Dermis microvascular lymphatic vessel endothelial cell (primary cell): ENCODE measurements at places on chromosomes 13 and 19.

DNA sequence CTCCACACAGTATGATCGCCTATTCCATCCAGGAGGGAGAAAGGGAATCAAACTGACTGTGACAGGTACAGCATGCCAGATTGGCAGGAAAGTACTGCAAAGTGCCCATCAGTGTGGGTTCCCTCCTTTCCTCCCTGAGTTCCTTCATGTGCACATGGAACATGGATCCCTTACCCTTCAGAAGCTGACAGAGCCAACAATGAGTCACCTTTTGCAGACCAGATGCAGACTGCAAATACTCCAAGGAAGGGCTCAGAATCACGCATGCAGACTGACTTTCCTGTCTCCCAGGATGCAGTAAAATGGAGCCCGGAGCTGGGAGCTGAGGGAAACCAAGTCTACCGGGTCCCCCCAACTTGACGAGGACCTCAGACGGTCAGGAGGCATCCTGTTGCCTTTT, 41.8 kb downstream of the SACS start:
- no peak for DNase-seq

DNA sequence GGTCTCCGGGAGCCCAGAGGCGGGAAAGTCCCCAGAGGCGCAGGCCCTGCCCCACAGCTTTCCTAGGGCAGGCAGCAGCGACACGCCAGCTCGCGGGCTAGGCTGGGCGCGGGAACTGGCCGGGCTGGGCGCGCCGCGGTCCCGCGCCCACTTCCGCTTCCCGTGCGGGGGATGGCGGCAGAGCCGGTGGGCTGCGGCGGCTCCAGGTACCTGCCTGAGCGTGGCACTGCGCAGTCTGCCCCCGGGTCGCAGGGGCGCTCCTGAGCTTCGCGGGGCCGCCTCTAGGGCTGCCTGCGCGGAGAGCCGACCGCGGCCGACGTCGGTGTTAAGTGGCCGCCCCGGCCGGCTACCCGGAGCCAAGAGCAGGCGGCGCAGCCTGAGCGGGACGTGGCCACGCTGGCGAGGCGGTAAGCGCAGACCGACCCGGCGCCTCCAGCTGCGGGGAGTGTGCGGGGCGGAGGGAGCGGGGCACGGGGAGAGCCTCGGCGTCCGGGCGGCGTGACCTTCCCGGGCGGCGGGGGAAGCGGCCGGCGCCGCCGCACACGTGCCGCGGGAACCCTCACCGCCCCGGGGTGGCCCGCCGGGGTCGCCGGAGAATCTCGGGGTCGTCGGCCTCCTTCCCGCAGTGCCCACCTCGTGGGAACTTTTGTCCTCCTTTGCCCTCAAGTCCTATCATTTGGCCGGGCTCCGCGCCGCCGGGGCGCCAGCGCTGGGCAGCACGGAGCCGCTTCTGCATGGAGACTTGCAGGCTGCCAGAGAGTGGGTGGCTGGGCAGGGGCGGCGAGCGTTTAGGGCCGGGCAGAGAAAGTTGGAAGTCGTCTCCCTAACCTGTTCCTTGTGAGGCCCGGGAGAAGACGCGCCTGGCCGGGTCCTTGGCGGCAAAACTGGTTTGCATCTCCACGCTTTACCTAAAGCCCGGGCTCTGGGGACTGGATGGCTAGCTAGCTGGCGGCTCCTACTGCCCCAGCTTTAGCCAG, 31.4 kb upstream of the MPHOSPH8 start:
- DNase-seq: no peak

DNA sequence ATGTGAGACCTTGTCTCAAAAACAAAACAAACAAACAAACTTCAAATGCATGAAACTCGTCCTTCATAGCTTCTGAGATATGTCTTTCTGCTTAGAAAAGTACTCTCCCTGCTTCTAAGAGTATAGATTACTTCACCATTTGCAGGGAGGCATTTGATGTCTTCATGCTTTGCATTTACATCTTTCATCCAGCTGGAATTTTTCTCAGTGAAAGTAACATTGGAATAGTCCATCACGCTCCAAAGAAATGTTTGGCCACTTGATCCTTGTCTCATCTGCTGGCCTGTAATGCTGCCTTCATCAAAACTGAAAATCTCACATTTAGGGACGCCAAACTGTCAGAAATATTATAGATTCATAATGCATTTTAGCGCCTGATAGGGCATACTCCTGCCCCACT, 19.2 kb downstream of the PNMA8A start:
- no peak for DNase-seq

- DNase-seq: no peak
Observed at GRCh38 chr19:35908973-35909683, 1.0 kb upstream of the TYROBP start.

- DNase-seq: no peak
Observed at GRCh38 chr19:8731428-8732169, 10.2 kb downstream of the OR2Z1 start.

GRCh38 chr13:26457212-26457611, 100.3 kb upstream of the WASF3 start:
- DNase-seq: no peak

GRCh38 chr19:51491586-51491985, 10.0 kb downstream of the SIGLEC12 start:
- no peak for DNase-seq

DNA sequence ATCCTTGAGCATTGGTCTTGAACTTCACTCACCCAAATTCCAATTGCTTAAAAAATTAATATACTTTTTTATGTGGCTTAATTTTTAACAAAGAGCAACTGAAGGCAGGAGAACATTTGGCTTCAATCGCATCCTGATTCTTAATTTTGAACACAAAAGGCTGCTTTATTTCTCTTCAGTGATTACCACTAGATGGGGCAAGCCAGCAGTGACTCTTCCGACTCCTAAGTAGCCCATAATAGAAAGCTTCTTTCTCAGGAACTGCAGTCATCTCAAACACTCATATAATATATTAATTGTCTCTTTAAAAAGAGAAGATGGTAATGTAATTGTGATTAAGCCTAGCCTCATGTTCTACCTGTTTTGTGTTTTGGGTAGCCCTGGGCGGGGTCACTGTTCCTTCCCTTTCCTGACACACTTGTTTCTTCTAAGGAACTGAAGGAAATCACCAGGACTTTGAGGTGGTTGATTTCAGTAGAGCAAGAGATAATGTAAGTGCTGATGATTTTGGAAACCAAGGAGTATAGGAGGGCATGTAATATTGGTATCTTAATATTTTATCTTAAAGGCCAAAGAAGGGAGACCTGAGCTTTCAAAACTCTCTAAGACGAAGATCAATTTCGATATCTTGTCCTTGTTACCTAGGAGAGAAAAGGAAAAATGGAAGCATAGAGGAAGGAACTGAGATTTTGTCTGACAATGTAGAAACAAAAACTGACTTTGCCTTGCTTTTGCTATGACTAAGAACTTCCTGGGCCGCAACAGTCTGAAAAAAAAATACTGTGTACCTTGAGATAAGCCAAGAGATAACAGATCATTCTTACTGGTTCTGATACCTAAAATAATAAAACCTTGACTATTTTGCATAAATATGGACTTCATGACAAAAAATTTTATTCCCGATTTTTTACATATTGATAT, 73.1 kb downstream of the TNFSF13B start:
- peak; percentile 23 for DNase-seq

DNA sequence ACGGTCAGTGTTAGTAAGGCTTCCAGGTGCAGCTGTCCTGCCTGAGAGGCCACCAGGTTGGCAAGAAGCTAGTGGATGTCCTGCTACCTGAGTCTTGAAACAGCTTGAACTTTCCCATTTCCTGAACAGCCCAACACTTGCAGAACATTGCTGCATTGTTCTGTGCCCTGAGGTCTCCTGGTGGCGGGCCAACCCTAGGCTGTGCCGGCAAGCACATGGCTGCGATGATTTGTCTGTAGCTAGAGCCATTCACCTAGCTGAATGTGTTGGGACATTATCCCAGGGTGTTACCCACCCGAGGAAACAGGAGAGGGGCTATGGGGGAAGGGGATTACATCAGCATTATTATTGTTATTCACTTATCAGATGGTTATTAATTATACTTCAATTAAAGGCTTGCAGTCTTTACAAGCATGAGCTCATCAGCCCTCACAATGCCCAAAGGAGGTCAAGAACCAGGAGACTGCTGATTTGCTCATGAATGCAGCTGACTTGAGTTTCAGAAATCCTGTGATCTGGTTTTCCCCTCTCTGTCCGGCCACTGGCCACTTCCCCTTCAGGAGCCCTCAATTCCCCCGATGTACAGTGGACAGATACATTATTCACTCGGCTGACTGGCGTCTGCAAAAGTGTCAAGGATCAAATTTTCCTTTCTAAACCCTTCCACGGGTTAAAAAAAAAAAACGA, 187.6 kb upstream of the TSC22D1 start:
- DNase-seq: peak; percentile 40

- DNase-seq: no peak
Observed at GRCh38 chr13:69970520-69970919, 137.1 kb upstream of the ATXN8OS start.

DNA sequence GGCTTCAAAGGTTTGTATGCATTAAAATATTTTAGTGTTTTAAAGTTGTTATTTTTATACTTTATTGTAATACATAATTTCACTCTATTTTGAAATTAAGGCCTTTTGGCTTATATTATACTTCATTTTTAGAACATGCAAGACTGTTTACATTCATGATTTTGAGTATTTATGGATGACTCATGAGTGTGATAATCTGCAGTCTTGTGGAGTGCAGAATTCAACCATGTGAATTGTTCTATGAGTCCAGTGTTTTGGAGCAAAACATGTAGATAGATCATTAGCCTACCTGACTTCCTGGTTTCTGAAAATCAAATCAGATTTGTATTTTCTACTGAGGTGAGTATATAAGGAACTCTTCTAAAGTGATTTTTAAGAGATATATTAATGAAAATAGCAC, 241.8 kb downstream of the PCCA start:
- no peak for DNase-seq

GRCh38 chr19:18278521-18279265, 2.7 kb downstream of the JUND start:
- no peak for DNase-seq

GRCh38 chr19:8390617-8390981, 439 bp downstream of the RAB11B start:
- peak; percentile 87 for DNase-seq

- no peak for DNase-seq
Observed at GRCh38 chr13:40204246-40204645, 462.2 kb downstream of the FOXO1 start.

DNA sequence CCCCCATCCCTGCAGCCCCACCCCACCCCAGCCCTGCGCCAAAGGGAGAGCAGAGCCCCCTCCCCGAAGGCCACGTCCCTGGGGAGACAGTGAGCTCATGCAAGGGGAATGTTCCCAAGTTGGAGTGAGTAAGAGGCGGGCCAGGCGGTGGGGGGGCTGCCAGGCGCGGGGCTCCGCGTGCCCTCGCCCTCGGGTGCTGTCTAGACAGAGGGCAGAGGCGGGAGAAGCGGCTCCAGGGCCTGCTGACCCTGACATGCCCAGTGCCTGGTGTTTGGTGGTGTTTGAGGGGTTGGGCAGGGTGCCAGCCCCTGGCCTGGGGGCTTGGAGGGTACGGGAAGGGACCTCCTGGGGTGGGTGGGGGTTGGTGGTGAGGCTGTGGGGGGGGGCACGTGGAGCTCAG, 1.0 kb downstream of the FSTL3 start:
- DNase-seq: no peak

DNA sequence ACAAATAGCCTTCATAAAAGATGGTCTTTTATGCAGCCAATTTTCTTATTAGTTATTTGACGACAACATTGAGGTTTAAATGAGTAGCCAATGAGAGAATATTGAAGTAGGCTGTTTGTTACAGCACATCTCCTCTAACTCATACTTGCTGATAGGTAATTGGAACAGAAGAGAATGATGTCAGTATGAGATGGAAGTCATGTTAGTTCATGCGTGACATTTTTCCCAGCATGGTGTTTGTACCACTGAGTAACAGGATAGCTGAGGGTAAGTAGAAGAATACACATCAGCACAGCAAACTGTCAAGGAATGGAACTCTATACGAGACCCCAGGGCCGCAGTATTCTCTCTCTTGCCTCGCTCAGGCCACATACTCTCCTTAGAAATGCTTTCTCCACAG, 37.2 kb downstream of the COL4A2 start:
- no peak for DNase-seq

DNA sequence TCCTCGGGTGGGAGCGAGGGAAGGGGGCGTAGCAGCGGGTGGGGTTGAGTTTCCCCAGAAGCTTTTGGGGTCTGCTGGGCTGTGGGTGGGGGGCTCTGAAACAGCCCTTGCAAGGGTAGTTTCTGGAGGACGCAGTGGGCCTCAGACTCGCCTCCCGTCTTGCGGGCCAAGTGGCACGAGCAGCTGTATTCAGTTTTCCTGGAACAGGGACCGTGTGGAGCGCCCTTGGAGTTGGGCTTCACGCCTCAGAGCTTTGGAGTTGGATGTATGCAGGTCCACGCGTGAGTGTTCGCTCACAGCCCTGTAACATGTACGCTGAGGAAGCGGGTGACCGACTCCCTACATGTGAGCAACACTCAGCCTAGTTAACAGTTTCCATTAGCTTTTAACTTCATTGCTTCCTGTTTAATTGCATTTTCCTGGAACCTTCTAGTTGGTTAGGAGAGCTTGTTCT, 603 bp downstream of the TM9SF2 start:
- peak; percentile 53 for DNase-seq

GRCh38 chr13:73210218-73210883, 151.5 kb downstream of the KLF5 start:
- DNase-seq: no peak

GRCh38 chr19:5536337-5536894, 31.3 kb downstream of the TINCR start:
- no peak for DNase-seq

DNA sequence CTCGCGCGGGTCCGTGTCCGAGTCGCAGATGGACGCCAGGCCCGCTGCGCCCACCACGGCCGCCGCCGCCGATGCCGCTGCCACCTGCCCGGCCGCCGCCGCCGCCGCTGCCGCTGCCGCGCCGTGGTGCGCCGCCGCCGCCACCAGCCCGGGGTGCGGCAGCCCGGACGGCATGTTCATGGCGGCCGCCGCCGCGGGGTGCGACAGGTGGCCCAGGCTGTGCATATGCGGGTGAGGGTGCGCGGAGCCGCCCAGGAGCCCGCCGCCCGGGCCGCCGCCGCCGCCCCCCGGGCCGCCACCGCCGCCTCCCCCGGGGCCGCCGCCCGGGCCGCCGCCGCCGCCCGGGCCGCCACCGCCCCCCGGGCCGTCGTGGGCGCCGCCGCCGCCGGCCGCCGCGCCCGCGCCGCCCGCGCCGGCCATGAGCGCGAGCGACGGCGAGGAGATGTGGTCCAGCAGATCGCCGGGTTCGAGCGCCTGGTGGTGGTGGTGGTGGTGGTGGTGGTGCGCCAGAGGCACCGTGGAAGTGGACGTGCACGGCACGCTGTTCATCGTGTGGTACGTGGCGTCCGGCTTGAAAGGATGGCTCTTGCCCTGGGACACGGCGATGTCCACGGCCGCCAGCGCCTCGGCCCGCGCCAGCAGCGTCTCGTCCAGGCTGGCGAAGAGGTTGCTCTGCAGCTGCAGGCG, 1.3 kb downstream of the POU4F1 start:
- no peak for DNase-seq

DNA sequence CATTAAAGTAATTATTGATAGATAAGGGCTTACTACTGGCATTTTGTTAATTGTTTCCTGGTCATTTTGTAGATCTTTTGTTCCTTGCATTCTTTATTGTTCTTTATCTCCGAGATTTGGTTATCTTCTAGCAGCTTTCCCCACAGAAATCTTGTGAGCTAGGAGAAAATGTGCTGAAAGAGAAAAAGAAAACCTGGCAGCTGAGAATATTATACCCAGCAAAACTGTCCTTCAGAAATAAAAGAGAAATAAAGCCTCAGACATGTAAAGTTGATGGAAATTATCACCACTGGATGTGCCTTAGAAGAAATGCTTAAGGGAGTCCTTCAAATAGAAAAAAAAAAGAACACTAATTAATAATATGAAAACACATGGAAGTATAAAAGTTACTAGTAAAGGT, 464.9 kb upstream of the GPC6 start:
- DNase-seq: no peak
